EL (cell line): ENCODE measurements at places on chromosomes 1 and 21.

DNA sequence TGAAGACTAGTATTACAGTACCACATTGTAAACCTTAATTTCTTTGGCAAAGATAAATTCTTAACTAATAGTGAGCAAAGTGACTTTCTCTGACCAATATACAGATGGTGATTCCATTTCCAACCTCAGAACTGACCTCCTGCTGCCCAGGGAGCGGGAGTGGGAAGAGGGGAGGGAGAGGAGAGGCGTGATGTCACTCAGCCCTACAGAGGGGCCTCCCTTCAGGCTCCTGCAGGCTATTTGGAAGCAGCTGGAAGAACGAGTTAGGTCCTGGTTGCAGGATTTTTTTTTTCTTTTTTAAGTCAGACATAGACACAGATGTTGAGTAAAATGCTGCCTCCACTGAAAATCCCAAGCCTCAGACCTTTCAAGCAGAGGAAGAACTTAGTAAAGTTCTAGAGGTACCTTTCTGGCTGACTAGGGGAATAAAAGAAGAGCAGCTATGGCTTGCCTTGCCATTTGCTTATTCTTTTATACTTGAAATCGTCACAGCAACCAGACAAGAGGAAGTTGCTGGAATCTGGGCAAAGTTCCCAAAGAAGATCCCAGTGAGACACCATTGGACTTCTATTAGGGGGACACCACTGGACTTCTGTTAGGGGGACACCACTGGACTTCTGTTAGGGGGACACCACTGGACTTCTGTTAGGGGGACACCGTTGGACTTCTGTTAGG is 54.5 kb downstream of the EXO1 start:
- DNase-seq = peak; percentile 15

- DNase-seq = no peak
These were observed 66.0 kb downstream of the PLEKHA6 start for GRCh38 chr1:204293605-204294337.

DNA sequence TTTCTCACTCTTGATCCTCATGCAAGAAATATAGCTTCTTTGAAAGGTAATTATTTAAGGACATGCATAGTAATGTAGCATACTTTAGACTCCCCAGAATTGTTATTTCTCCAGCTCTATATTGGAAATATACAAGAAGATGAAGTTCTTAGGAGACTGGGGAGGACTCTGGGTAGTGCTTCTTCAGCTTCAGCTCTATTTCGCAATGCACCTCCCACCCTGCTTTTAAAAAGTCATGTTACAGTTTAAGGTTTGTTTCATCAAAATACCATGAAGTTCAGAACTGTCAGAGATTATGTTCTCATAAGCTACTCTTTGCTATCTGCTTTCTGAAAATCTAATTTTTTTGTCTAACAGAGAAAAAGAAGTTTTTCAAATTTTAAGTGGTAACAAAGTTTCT is 586.2 kb upstream of the ADGRL4 start:
- no peak for DNase-seq

GRCh38 chr1:59186656-59187055 is 110.2 kb upstream of the FGGY start:
- peak; percentile 89 for DNase-seq

GRCh38 chr1:62194651-62195544 is at the start of gene L1TD1:
L1TD1 (plus strand) TSS chr1:62194849; CDS start chr1:62206629, 11,780 bp downstream.
- DNase-seq = peak; percentile 52

GRCh38 chr1:235441159-235441685 is 63.0 kb downstream of the B3GALNT2 start:
- DNase-seq = no peak
